ENCODE measurements at places on chromosomes 7 and 10. TPM values are rescaled to one million over a fixed set of nuclear protein-coding genes. Genes with fewer than 3 reads are reported as not detected.

DNA sequence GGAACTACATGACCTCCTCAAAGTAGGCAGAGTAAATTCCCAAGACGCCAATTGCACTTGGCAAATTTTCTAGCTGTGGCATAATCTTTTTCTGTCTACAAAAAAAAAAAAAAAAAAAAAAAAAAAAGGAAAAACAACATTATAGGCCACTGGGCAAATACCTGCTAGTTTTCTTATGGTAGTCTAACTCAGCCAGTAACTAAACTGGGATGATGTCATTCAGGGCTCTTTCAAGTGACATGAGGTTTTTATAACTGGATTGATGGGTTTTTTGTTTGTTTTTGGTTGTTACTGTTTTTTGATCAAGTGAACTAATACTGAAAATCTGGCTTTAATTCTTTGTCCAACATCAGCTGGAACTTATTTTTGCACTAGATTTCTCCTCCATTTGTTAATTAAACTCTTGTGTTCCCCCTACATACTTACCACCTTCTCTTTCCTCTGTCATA, 7.4 kb upstream of the VIM start:
- DNase-seq, result no peak

GRCh38 chr7:67983486-67983885, 986.9 kb downstream of the TYW1 start:
- DNase-seq, result no peak

DNA sequence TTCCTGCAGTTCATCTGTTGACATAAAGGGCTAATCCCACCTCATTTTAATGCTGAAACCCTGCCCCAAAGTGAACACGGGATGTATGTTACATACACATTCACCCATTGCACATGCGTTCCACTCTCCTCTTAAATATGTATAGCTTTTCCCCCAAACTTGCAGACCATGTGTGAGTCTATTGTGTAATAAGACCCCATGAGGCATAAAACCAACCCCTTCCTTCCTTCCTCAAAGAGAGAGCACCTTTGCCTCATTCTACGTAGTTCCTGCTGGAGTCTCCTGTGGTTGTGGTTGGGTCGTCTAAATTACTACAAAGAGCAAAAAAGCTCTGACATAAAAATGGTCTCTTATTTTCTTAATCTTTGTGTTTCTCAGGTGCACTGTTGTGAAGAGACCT, 345.7 kb upstream of the KLF6 start:
- DNase-seq, result no peak

- no peak for DNase-seq
These were observed 147.9 kb upstream of the FRMD4A start for GRCh38 chr10:14478604-14479003.

- DNase-seq, result no peak
These were observed 10.7 kb downstream of the LDB1 start for GRCh38 chr10:102109166-102110116.

DNA sequence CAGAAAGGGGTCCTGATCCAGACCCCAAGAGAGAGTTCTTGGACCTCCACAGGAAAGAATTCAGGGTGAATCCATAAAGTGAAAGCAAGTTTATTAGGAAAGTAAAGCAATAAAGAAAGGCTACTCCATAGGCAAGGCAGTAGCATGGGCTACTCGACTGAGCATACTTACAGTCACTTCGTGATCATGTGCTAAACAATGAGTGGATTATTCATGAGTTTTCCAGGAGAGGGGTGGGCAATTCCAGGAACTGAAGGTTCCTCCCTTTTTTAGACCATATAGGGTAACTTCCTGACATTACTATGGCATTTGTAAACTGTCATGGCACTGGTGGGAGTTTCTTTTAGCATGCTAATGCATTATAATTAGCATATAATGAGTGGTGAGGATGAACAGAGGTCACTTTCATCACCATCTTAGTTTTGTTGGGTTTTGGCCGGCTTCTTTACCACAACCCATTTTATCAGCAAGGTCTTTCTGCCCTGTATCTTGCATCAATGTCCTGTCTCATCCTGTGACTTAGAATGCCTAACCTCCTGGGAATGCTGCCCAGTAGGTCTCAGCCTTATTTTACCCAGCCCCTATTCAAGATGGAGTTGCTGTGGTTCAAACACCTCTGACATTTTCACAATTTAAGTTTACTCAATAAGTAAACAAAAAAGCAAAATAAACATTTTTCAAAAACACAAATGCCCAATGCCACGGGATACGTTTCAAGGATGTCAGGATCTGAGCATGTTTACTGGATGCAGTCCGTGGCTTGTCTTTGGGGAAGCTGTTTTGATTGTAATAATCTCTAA, 37.0 kb downstream of the ALOX5 start:
- no peak for DNase-seq

GRCh38 chr7:136290351-136290750, 313.2 kb upstream of the MTPN start:
- no peak for DNase-seq

- no peak for DNase-seq
These were observed 176.0 kb upstream of the MYO3A start for GRCh38 chr10:25758041-25758457.

DNA sequence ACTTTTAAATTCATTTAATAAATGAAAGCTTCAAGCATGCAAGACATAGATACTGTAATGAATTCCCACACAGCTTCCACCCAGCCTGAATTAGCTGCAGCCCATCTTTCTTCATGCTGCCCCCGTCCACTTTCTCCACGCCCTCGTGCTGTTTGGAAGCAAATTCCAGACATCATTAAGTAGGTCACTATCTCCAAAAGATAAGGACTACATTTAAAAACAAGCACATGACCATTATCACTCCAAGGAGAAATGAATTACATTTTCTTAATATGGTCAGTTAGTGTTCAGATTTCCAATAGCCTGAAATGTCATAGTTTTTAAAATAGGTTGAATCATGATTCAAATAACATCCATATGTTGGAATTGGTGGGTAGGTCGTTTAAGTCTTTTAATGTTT, 24.3 kb downstream of the LMTK2 start:
- DNase-seq, result no peak

DNA sequence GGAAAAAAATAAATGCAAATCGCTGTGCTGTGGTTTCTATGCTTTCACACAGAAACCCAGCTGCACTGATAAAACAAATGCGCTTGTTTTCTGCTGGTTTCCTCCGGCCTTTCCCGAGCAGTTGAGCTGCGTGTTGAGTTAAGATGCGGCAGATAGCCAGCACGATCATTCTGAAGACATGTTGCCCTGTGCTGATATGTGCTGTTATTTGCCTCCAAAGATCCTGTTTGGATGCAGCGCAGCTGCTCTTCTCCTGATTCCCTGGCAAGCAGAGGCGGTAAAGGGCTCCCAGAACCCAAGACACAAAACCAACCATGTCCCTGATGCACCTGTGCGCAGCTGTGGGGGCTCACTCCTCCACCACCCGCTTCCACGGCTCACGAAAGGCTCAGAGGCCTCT, 225.4 kb downstream of the PAXIP1 start:
- DNase-seq, result no peak

DNA sequence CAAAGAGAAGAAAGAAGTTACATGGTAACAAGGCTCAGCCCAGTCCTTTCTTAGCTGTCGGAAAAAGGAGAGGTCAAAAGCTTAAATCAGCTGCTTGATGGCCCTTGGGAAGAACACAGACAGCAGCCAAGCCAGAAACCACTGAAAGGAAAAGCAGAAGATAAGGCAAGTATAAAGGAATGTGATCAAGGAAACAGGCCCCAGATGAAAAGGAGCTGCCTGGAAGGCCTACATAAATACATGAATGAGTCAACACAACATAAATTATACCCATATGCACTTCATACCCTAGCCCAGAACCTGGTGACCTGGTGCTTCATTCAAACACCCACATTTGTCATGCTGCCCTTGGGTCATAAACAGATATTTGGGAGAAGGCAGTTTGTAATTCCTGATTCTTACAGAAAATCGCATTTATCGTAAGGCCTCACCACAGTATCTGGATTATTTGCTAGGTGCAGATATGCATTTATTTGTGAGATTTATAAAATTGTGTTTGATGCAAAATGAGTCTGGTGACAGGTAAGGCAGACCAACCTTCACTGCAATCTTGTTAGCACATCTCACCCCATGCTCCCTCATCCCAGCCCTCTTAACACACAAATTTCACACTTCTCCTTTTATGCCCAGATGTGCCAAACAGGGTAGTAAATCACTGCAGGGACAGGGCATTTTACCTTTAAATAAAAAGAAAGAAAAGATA, 94.9 kb upstream of the KCNIP2 start:
- DNase-seq, result no peak

- no peak for DNase-seq
These were observed 96.6 kb upstream of the NPTX2 start for GRCh38 chr7:98520356-98520951.

GRCh38 chr7:101681170-101682007, 52.3 kb upstream of the MYL10 start:
- no peak for DNase-seq

GRCh38 chr7:143901668-143902331, at the start of gene TCAF1:
Gene TCAF1, minus strand, starts transcription at chr7:143902176. Its CDS starts 25,568 bp downstream, at chr7:143876608.
- peak; percentile 95 for DNase-seq

GRCh38 chr10:79053081-79053434, 15.7 kb upstream of the ZMIZ1 start:
- no peak for DNase-seq

DNA sequence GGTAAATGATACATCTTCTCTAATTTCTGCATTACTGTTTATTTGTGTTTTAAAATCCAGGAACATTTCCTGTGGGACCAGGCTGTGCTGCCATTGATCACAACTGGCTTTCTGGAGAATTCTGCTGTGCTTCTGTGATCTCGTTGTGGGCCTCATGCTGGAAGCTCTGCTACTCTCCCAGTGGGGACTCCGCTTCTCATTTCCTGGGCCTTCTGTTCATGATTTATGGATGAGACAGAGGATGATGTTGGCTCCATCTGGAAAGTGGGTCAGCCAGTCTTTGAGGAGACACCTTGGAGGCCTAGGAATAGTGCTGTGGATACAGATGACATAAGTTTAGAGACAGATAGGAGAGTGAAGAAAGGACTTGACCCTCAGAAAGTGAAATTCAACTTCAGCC, 15.2 kb upstream of the GPR158 start:
- no peak for DNase-seq

DNA sequence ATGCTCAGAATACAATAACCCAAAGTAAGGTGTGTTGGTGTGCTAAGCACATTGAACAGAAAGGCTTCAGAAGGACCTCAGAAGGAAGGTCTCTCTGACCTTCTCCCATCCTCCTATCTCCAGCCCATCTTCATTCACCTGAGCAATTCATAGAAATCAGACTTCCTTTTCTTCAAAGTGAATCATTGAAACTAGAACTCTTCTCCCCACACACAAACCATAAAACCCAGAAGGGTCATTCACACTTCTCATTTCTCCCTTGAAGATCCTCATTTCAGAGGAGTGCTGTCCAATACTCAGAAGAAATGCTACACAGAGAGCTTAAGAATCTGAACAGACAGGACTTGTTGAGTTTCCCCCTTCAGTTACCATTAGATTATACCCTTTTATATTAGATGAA, 89.5 kb downstream of the VWDE start:
- no peak for DNase-seq

DNA sequence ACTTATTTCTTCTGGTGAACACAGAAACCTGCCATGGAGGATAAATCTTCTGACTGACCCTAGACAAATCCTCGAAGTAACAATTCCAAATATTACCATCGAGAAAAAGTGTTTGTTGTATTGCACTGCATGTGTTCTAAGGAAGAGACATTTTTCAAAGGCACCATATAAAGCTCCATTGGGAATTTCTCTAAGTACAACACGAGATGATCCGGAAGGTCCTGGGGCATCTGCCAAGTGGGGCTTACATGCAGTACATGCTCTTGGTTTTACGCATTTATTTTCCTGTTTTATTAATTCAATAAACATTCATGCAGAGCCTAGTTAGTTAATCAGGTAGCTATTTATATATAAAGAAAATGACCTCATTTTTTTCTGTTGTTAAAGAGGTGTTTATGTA, 692.0 kb upstream of the IGFBP3 start:
- DNase-seq, result no peak

- no peak for DNase-seq
These were observed 29.0 kb downstream of the NEUROD6 start for GRCh38 chr7:31311552-31311951.

DNA sequence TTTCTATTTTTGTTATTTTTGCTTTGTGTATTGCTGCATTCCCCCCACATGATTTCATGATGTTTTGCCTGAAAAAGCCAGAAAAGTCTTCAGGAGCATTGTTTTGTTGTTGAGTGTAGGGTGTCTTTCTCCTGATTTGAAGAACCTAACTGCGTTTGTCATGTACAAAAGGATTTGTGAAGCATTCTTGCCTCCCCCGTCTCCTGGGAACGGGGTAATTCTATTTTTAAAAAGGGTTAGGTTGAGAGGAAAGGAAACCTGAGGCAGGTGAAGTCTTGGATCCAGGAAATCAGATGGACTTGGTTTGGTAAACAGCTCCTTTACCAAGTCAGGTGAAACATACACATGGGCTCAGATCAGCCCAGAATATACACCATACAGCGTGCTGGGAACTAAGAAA, 26.0 kb upstream of the BTBD16 start:
- DNase-seq, result no peak

DNA sequence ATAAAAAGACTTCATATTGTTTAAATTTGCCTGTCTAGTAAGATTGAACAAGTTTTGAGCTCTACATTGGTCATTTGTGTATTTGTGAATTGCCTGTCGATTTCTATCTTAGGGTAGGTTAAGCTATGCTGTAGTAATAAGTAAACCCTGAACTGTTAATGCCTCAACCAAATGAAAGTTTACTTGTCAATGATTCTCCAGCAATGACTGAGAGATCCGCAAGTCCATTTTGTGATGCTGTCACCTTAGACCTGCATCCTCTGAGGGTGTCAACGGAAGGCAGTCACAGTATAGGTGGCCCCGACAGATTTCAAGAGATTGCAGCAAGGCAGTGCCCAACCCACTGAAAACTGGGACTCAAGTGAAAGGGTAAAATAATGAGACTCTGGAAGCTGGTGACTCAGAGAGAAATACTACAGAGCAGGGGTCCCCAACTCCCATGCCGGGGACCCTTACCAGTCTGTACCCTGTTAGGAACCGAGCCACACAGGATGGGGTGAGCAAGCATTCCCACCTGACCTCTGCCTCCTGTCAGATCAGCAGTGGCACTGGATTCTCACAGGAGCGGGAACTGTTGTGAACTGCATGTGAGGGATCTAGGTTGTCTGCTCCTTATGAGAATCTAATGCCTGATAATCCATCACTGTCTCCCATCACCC, 10.8 kb upstream of the PHYH start:
- DNase-seq, result no peak

GRCh38 chr10:82464966-82465365, 590.0 kb downstream of the NRG3 start:
- no peak for DNase-seq

Gene CTAGE15
- total RNA-seq, result 1.1 TPM

Gene SYCE1
- 0.33 TPM for total RNA-seq

Gene ZNF365
- total RNA-seq, result not detected

Gene ADAM8
- 6.9 TPM for total RNA-seq

Gene PITX3
- total RNA-seq, result not detected

Gene OPN4
- total RNA-seq, result not detected

Gene JCAD
- 1.1 TPM for total RNA-seq

Gene GFRA1
- total RNA-seq, result 14.2 TPM

Gene ITPRID1
- not detected for total RNA-seq

Gene C10orf67
- total RNA-seq, result not detected

Measured in liver (tissue), 10 donors.